ENCODE measurements at places on chromosomes 3 and 15.

DNA sequence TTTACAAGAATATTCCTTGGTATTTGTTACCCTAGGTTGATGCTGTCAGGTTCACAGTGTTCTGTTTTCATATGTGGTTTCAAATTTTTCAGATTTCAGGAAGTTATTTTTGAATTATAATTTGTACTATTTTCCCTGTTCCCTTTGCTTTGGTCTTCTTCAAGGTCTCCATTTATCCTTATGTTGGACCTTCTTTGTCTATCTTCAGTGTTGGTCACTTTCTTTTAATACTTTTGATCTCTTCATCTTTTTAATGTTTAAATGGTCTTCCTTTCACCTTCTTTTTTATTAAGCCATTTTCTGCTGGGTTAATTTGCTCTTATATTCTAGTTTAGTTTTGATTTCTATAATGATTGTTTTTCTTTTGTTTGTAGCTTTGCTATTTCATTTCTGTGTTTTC, 61.3 kb downstream of the KLHL25 start:
- peak; percentile 11 for DNase-seq

DNA sequence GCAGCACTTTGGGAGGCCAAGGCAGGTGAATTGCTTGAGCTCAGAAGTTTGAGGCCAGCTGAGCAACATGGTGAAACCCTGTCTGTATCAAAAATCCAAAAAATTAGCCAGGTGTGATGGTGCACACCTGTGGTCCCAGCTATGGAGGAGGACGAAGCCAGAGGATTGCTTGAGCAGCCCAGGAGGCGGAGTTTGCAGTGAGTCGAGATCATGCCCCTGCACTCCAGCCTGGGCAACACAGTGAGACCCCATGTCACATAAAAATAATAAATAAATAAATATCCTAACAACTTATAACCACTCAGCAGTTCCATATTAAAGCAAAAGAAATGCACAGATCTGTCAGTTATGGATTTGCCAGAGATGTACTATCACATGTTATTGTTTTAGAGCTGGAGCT, 62.6 kb downstream of the LMLN start:
- no peak for DNase-seq

DNA sequence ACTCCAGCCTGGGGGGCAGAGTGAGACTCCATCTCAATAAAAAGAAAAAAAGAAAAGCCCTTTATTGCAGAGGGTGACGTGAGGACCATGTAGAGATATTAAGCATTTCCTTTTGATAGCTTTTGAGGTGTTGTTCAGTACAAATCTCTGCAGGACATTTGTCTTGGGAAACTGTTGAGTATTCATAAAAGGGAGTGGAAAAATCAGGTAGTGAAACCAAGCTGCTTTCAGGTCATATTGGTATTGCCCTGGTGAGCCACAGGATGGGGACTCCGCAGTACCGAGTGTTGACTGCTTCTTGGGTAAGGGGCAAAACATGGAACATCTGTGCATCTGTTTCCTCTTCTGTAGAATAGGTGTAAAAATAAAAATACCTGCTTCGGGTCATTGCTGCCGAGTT, 9.9 kb downstream of the ITPR1 start:
- DNase-seq = no peak

DNA sequence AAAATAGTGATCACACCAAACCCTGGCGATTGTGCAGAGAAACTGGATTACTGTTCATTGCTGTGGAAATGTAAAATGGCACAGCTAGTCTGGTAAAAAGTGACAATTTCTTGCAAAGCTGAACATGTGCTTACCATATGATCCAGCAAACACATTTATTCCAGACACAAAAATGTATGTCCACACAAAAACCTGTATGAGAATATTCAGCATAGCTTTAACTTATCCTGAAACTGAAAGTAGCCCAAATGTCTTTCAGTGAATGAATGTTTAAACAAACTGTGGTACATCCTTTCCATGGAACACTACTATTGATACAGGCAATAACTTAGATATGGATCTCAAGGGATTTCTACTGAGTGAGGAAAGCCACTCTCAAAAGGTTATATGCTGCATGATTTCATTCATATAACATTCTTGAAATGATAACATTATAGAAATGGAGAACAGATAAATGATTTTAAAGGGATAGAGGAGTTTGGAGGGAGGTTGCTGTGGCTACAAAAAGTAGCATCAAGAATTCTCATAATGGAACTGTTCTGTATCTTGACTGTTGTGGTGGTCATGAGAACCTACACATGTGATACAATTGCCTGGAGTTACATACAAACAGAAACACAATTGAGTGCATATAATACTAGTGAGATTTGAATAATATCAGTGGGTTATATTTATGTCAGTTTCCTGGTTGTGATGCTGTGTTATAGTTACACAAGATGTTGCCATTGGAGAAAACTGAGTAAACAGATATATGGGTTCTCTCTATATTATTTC, 70.7 kb upstream of the DPH6 start:
- DNase-seq = peak; percentile 23

GRCh38 chr15:76278651-76279050, 32.6 kb downstream of the ETFA start:
- DNase-seq = no peak

DNA sequence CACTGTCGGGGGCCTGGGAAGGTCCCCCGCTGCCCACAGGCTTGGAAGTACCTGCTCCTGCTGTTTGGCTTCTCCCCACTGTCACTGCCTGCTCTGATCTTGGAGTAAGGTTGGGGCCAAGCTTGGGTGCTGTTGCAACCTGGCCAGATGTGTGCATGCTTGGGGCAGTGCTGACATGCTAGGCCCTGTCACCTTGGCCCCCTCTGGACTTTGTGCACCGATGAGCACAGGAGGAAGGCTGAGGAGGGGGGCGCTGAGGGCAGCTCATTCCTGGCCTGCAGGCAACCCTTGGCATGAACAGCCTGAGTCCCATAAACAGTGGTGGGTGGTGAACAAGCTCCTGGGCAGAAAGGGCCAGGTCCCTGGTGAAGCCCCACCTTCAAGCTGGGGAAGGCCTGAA, 4.0 kb upstream of the XCR1 start:
- DNase-seq = no peak

GRCh38 chr3:38000242-38000916, 9.8 kb downstream of the VILL start:
- no peak for DNase-seq

GRCh38 chr3:55755516-55756205, 268.6 kb upstream of the WNT5A start:
- DNase-seq = no peak

DNA sequence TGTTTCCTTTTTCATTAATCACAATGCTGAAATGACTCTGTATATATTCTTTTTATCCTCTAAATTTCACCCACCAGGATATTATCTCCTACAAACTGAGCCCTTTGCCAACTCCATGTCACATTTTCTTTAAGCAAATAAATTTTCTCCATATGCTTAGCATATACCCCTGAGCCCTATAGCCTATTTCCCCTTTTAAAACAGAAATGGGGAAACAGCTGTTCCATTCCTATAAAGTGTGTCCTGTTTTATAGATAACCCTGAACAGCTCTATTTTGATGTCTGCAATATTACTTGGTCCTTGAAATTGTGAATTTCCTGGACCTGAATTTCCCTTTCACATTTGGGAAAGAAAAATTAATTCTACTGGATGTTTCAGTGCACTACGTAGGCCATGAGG, 15.6 kb upstream of the FILIP1L start:
- no peak for DNase-seq

All from adipocyte (in vitro differentiated cells).